Activated CD8-positive, alpha-beta memory T cell treated with anti-CD3 and anti-CD28 coated beads for 4 hours (primary cell): ENCODE measurements at places on chromosomes 3 and 15.

GRCh38 chr3:78666470-78666800 is 1101.4 kb downstream of the ROBO1 start:
- no peak for DNase-seq

DNA sequence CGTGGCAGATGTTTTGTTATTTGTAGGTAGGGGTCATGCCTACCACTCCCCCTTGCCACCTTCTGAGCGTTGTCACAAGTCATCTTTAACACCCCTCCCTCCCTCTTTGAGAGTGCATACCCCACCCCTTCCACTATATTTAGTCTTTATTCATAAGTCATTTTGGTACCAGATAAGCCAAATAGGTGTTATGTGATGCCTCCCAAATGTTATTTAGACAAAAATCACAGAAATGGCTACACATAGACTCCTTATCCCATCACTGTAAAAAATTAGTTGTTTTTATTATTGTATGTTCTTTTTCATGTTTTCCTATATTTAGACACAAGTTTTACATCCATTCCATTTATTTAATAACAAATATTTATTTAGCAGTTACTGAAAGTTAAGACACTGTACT is 93.1 kb downstream of the IL1RAP start:
- no peak for DNase-seq

GRCh38 chr15:77426871-77427270 is 6.2 kb downstream of the HMG20A start:
- DNase-seq = no peak

DNA sequence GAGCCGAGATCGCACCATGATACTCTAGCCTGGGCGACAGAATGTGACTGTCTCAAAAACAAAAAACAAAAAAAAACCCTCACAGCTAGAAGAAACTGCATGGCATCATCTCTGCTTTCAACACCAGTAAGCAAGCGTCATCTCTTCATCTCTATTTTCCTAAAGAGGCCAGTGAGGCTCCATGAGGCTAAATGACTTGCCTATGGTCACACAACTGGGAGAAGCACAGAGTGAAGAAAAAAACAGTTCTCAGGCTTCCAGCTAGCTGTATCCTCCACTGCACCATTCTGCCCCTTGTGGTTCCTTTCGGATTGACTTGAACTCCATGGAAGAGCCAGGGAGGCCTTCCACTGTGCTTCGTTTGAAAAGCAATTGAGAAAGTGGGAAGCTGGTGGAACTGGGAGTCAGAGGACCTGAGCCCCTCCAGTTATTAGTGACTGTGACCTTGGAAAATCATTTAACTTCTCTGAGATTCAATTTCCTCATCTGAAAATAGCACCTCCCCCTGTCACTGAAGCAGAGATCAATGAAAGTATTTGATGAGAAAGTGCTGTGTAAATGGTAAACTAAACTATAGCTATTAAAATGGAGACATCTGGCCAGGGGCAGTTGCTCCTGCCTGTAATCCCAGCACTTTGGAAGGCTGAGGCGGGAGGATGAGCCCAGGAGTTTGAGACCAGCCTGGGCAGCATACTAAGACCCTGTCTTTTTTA is 32.1 kb upstream of the DENND4A start:
- DNase-seq = no peak

- no peak for DNase-seq
Observed at GRCh38 chr3:13708301-13708700, 159.4 kb downstream of the FBLN2 start.

DNA sequence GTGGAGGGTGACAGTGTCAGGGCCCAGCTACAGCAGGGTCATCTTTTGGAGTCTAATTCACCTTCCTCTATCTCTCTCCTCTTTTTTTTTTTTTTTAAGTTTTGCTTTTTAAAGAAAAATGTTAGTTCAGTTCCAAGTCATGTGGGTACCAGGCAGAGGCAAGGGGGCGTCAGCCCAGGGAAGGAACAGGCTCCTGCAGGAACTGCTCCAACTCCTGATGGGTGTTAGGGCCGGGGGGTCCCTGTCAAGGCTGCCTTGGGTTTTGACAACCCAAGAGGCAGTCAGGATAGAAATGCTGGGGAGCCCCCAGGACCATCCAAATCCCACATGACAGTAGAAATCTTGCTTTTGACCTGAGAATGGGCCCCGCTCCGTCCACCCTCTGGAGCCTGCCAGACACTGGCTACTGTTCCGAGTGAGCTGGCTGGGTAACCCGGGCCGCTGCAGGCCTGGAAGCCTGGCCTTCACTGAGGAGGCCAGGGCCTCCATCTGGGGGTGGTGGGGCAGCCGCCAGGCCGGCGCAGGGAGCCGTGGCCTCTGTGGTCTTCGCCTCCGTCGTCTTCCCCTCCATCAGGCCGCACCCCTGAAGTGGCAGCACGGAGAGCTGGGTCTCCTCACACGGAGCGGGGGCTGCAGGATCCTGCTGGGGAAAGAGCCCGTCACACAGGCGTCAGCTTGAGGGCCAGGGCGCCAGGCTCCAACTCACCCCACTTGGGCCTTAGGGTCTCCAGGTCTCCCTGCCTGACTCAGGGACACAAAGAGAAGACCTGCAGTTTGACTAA is 24.2 kb downstream of the RNU5B-1 start:
- DNase-seq = no peak

DNA sequence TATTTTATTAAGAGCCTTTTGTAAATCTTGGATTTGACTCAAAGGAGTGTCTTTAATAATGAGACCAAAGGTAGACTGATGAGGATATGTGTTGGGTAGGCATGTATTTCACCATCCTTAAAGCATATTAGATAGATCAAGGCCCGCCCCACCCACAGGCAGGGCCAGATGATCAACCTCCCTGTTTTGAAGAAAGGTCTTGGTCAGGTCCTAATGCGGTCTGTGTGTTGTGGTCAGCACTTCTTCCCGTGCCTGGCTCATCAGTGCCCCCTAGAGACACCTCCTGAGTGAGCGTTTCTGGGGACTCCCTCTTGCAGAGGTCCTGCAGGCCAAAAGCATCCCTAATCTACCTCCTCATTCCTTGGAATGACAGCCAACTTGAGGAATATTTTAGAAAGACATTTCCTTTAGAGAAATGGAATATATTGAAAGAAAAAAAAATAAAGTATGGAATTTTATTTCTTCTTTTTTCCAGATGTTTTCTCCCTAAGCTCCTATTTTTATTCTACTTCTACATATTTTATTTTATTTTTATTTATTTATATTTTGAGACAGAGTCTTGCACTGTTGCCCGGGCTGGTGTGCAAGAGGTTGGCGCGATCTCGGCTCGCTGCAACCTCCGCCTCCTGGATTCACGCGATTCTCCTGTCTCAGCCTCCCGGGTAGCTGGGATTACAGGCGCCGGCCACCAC is 6.0 kb downstream of the TM4SF4 start:
- no peak for DNase-seq

DNA sequence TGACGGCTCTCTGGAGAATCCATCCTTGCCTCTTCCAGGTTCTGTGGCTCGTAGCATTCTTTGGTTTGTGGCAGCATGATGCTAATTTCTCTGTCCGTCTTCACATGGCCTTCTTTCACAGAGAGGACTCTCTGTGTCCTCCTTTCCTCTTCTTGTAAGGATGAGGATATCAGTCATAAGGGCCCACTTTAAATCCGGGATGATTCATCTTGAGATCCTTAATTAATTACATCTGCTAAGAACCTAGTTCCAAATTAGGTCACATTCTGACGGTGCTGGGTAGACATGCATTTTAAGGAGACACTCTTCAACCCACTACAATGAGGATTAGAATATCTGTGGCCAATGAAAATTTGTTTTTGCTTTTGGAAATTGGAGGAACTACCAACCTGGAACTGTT is 15.7 kb upstream of the GXYLT2 start:
- no peak for DNase-seq

DNA sequence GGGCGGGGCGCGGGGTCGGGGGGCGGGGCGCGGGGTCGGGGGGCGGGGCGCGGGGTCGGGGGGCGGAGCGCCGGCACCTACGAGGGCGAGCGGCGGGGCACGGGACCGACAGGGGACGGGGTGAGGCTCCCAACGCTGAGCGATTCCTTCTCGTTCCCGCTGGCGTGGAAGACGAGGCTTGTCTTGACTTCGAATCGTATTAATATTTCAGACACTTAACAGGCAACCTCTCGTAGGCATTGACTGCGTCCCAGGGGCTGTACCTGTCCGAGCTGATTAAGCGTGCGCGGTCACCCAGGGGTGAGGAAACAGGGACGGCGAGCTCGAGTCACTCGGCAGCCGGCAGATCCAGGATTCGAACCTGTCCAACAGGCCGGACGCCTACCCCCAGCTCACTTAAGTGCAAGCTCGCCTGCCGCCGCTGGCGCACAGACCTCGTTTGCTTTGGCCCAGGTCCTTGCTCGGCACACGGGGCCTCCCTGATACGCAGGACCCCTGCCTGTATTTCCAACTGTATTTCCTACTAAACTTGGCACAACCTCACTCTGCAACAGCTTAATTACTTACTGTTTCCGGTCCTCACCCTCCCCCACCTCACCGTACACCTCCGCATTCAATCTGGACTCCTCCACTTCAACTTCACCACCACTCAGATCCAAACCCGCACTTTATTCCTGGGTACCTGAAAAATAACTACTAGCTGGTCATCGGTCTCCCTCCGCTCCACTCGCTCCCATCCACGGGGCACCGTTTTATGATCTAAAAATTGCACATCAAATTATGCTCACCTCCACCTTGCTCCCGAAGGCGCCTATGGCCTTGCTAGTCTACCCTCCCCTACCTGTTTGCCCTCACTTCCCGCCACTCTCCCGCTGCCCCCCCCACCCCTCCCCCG is 722 bp upstream of the ZXDC start:
- no peak for DNase-seq

- DNase-seq = no peak
Observed at GRCh38 chr15:68650901-68651709, 72.3 kb downstream of the CORO2B start.

DNA sequence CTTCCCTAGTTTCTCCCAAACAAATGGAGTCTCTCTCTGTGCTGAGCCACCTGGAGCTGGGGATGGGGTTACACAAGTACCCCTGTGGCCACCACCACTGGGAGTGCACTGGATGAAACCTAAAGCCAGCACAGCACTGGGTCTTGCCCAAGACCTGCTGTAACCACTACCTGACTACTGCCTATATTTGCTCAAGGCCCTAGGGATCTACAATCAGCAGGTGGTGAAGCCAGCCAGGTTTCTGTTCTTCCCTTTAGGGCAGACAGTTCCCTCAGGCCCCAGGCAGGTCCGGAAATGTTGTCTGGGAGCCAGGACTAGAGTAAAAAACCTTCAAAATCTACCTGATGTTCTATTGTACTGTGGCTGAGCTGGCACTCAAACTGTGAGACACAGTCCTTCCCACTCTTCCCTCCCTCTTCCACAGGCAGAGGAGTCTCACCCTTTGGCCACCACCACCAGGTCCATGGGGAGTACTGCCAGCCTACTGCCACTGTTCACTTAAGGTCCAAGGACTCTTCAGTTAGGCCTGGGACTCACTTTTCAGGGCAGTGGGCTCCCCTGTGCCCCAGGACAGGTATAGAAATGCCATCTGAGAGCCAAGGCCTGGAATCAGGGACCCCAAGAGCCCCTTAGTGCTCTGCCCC is 23.8 kb downstream of the C3orf20 start:
- no peak for DNase-seq

- DNase-seq = no peak
Observed at GRCh38 chr3:30586096-30586805, 20.1 kb upstream of the TGFBR2 start.

- DNase-seq = no peak
Observed at GRCh38 chr15:94246016-94246415, 14.7 kb downstream of the MCTP2 start.

DNA sequence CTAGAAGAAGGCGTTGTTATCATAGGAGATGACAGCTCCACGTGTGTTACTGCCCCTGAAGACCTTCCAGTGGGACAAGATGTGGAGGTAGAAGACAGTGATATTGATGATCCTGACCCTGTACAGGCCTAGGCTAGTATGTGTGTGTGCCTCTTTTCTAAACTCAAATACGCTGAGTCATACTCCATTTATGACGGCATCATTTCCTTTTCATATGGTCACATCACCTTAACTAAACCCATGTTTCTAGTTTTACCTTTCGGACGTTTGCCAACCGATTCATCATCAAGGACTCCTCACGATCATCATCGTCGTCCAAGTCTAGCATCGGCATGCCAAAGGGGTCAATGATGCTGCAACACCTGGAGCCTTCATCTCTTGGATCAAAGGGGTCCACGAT is 149.0 kb downstream of the CBLB start:
- DNase-seq = no peak

- no peak for DNase-seq
Observed at GRCh38 chr3:32282578-32283154, 44.2 kb downstream of the CMTM8 start.

- no peak for DNase-seq
Observed at GRCh38 chr3:138136201-138136600, 4.0 kb upstream of the A4GNT start.

DNA sequence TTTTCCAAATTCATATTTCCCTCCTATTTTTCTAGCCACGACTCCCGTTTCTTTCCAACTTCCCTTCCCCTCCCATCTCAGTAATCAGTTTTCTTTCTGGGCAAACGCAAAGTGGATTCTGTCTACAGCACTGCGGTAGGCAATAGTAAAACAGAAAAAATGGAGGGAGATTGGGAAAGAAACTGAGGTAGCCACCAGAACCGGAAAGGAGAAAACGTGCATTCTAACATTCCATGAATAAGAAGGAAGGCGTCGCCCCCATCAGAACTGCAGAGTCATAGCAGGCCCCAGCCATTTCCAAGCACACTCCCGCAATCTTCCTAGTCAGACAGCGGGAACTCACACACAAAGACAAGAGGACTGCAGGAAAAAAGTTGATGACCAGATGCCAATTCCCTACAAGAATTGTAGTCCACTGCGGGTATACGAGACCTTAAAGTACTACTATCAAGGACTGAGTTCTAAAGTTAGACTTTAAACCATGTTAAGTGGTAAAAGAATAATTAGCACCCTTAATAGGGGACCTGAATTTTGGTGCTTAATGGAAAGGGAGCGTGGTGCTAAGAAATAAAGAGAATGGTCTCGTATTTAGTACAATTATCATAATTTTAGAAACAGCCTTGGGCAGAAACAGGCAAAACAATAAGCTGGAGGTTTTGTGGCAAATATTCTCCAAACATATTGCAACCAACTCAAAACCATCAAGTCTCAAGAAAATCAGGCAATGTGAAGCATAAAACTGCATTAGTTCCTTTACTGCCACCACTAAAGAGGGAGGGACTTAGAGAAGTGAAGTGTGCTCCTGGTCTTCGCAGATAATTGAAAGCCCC is 1.4 kb downstream of the PFN2 start:
- no peak for DNase-seq

- no peak for DNase-seq
Observed at GRCh38 chr15:100897221-100898151, 17.9 kb downstream of the ALDH1A3 start.

DNA sequence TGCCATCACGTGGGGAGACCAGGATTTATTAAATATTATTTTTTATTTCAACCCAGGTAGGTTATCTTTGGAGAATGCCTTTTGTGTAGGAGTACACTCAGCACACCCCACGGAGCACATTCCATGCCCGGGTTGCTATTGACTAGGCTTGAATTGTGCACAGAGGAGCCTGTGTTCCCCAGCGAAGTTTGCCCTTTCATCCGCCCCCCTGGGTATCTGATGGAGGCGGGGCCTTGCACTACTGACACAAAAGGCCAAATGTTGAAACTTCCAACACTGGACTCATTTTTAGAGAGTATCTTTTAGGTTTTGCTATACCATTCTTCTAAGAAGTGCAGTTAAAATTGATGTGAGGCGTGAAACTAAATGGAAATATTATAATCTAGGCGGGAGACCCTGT is 39.3 kb upstream of the PPP4R2 start:
- no peak for DNase-seq

- no peak for DNase-seq
Observed at GRCh38 chr3:111786922-111787321, 72.1 kb upstream of the PHLDB2 start.
